ENCODE measurements at places on chromosomes 6 and 20. TPM values are rescaled to one million over a fixed set of nuclear protein-coding genes. Genes with fewer than 3 reads are reported as not detected.

SLC26A8 gene
- not detected for total RNA-seq

MLN gene
- total RNA-seq, result not detected

BPI gene
- not detected for total RNA-seq

PKIB gene
- total RNA-seq, result 20.7 TPM

DPM1 gene
- 40.3 TPM for total RNA-seq

OPRL1 gene
- total RNA-seq, result 0.34 TPM

TRAPPC3L gene
- not detected for total RNA-seq

CBLN4 gene
- not detected for total RNA-seq

CYP39A1 gene
- 5.7 TPM for total RNA-seq

Measured in melanocyte of skin (primary cell).